Kidney capillary endothelial cell (primary cell): ENCODE measurements at places on chromosomes 4 and X.
A peak's percentile ranks its signal among the peaks of the same experiment; 100 is the strongest.

- DNase-seq, result no peak
Measured at GRCh38 chr4:53644607-53645006, 53.3 kb upstream of the LNX1 start.

- no peak for DNase-seq
Measured at GRCh38 chrX:49878128-49878833, 1.0 kb upstream of the USP27X start.

- DNase-seq, result no peak
Measured at GRCh38 chr4:113604955-113605354, 156.6 kb downstream of the CAMK2D start.

DNA sequence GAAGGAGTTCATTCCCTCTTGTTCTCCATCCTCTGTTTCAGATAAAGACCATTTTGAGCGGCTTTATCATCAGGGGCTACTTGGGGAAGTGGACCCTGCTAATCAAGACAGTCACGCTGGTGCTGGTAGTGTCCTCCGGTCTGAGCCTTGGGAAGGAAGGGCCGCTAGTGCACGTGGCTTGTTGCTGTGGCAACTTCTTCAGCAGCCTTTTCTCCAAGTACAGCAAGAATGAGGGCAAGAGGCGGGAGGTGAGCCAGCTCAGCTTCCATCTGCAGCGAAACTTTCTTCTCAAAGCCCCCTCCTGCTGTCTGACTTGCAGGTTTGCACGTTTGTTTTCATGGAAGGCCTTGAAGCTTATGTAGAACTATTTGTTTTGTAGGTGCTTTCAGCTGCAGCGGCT, 49.5 kb downstream of the CLCN4 start:
- DNase-seq, result no peak

GRCh38 chr4:121736735-121737351, 28.1 kb downstream of the SMIM43 start:
- peak; percentile 57 for DNase-seq

DNA sequence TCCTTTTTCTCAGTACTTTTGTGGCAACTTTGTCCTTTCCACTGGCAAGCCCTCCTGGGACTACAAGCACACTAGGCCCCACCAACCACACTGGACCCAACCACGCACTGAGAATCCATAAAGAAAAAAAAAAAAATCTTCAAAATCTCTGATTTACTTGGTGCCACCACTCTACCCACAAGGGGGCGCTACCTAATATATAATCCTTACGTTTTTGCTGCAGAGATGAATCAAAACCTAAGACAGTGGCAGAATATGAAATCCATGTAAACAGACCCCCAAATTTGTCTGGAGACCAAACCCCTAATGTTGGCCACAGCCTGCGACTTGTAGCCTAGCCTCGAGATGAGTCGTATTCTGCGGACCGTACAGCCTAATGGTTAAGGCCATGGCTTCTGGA, 63.5 kb upstream of the ARHGAP36 start:
- peak; percentile 33 for DNase-seq

- DNase-seq, result no peak
Measured at GRCh38 chr4:4824232-4824631, 35.2 kb upstream of the MSX1 start.

DNA sequence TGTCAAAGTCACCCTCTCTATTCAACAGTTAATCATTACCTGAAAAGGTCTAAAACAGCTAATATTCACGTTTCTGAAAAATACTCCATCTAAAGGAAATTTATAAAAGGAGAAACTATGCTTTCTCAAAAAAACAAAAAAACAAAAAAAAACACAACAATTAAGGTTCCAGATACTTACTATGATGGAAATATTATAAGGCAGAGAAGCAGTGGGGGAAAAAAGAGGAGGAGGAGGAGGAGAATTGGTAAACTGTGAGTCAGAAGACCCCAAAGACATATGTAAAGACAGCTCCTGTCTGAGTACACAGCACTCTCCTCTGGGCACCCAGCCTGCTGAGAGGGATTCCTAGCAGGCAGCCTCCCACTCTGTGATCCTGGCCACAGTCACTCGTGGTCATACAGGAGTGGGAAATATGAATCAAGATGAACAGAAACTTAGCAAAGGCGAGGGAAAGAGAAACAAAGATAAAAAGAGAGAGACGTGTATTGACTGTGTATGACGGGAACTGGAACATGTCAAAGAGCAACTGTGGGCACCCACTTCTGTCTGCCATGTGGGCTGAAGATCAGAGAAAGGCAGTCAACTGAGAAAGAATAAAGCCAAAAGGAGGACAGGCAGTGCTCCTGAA, 12.5 kb downstream of the KLHL15 start:
- DNase-seq, result no peak

DNA sequence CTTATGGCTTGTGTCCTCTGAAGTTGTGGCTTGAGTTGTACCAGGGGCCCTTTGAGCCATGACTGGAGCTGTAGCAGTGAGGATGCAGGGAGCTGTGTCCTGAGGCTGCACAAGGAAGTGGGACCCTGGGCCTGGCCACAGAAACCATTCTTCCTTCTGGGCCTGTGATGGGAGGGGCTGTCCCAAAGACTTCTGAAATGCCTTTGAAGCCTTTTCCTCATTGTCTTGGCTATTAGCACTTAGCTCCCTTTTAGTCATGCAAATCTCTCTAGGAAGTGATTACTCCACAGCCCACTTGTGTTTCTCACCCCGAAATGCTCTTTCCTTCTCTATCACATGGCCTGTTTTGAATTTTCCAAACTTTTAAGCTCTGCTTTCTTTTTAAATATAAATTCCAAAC, 92.4 kb downstream of the FHDC1 start:
- DNase-seq, result no peak

GRCh38 chr4:38366997-38367396, 297.0 kb upstream of the KLF3 start:
- no peak for DNase-seq

GRCh38 chr4:171742436-171742835, 70.8 kb upstream of the GALNTL6 start:
- no peak for DNase-seq

DNA sequence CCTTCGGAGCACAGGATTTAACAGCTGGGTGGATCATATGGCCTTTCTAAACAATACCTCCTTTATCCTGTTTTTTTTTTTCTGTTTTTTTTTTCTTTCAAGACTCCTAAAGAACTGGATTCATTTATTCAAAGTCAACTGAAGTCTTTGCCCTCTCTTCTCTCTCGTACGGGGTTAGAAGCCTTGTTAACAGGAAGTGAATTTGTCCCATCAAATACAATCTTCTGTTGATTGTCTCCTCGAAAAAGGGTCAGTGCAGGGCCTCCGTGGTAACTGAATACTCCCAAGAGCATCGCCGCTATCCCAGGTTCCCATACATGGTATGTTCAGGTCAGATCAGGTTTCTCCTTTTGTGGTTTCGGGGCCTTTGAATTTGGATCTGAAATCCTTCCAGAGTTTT, 1.8 kb upstream of the TMEM128 start:
- DNase-seq, result no peak
